Upper lobe of right lung (tissue), 1 donor: ENCODE measurements at places on chromosomes 5 and 9. TPM values are rescaled to one million over a fixed set of nuclear protein-coding genes. Genes with fewer than 3 reads are reported as not detected.

The THBS4 gene
- 1.2 TPM for total RNA-seq

The CDO1 gene
- 20.1 TPM for total RNA-seq

The RORB gene
- total RNA-seq: 2.1 TPM

The PFN3 gene
- total RNA-seq: not detected

The IGFBPL1 gene
- 0.87 TPM for total RNA-seq

The CLIC3 gene
- 80.7 TPM for total RNA-seq

The ROR2 gene
- total RNA-seq: 5.5 TPM

The PPP1R26 gene
- 27.5 TPM for total RNA-seq

The CARTPT gene
- total RNA-seq: not detected

The PCDHA7 gene
- total RNA-seq: 0.35 TPM

The PCDHGC4 gene
- 1.8 TPM for total RNA-seq

The ADAMTS16 gene
- 0.26 TPM for total RNA-seq

The PDE6A gene
- total RNA-seq: 0.09 TPM

The PCDHGA3 gene
- total RNA-seq: 1.7 TPM

The RFX3 gene
- total RNA-seq: 13.8 TPM

The OBP2B gene
- total RNA-seq: not detected

The PCDHGB4 gene
- total RNA-seq: 4.2 TPM

GRCh38 chr9:114315723-114316363, 7.1 kb upstream of the ORM1 start:
- H3K4me3 ChIP-seq: no peak overlapping the region
- H3K27ac ChIP-seq: no peak overlapping the region
- peak; percentile 55 for DNase-seq
- no peaks in the 10 kb centered on the region for H3K27me3 ChIP-seq
- H3K36me3 ChIP-seq: no peaks in the 10 kb centered on the region

- no peaks in the 10 kb centered on the region for H3K36me3 ChIP-seq
- H3K4me1 ChIP-seq: peaks cover 8% of the 10 kb centered on the region
- H3K4me3 ChIP-seq: no peak overlapping the region
- DNase-seq: no peak
- H3K27ac ChIP-seq: no peak overlapping the region
These were observed 33.4 kb upstream of the ARAP3 start for GRCh38 chr5:141715346-141715905.

GRCh38 chr5:72268753-72269410, 51.2 kb downstream of the MRPS27 start:
- DNase-seq: no peak
- no peak overlapping the region for H3K4me3 ChIP-seq
- no peak overlapping the region for H3K27ac ChIP-seq
- H3K36me3 ChIP-seq: no peaks in the 10 kb centered on the region
- no peaks in the 10 kb centered on the region for H3K27me3 ChIP-seq

- DNase-seq: no peak
- no peak overlapping the region for H3K27ac ChIP-seq
- H3K27me3 ChIP-seq: no peaks in the 10 kb centered on the region
- H3K36me3 ChIP-seq: no peaks in the 10 kb centered on the region
These were observed 44.7 kb downstream of the CCL28 start for GRCh38 chr5:43367453-43367852.

GRCh38 chr5:148988328-148988727, 74.5 kb downstream of the SH3TC2 start:
- H3K4me3 ChIP-seq: no peak overlapping the region
- H3K27me3 ChIP-seq: no peaks in the 10 kb centered on the region
- no peaks in the 10 kb centered on the region for H3K36me3 ChIP-seq
- DNase-seq: no peak

- H3K4me3 ChIP-seq: no peak overlapping the region
- DNase-seq: peak; percentile 76
- H3K4me1 ChIP-seq: peaks cover 31% of the 10 kb centered on the region
- H3K27me3 ChIP-seq: no peaks in the 10 kb centered on the region
These were observed 50.5 kb downstream of the CXXC5 start for GRCh38 chr5:139698490-139699146.

GRCh38 chr9:115117999-115118878, at the start of gene TNC:
Gene TNC (minus strand): TSS chr9:115118157. CDS start chr9:115091018, 27,139 bp downstream.
- H3K27ac ChIP-seq: peak within 1 kb of the TSS; percentile 65
- H3K36me3 ChIP-seq: no peaks in the 10 kb centered on the region
- H3K27me3 ChIP-seq: no peaks in the 10 kb centered on the region
- DNase-seq: peak; percentile 74

DNA sequence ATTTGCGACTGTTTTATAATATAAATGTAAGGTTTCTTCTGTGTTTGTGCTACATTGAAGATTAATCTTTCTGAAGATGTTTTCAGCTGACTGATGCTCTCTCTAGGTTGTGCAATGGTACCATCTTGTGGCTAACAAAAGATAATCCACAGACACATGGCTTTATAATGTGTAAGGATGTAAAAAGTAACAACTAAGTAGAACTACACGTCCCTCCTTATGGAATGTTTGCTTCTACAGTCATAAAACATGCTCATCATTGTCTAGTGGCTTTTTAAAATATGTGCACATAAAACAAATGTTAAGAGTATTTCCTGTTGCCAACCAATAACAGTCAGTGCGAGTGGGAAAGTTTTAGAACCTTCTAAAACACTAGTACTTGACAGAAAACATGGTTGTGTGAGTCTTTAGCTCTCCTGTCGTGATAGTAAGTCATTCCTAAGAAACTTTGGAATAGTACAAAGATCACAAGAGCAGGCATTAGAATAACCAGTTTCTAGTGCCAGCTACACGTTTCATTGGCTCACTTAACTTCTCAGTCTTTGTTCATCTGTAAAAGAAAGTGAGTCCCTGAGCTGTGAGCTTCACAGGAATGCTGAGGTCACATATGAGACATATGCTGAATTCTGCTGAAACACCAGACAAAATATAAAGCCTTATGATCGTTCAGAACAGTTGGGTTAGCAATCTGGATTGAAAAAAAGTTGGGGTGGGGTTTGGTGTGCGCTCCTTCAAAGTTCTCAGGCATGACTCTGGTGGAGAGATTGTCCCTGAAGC, 75.7 kb upstream of the GLIS3 start:
- H3K36me3 ChIP-seq: no peaks in the 10 kb centered on the region
- H3K27ac ChIP-seq: no peak overlapping the region

GRCh38 chr5:142938266-142938880, 168.2 kb downstream of the ARHGAP26 start:
- no peak overlapping the region for H3K27ac ChIP-seq
- no peaks in the 10 kb centered on the region for H3K27me3 ChIP-seq
- H3K4me3 ChIP-seq: no peak overlapping the region
- H3K36me3 ChIP-seq: no peaks in the 10 kb centered on the region
- peaks cover 10% of the 10 kb centered on the region for H3K4me1 ChIP-seq
- DNase-seq: no peak

DNA sequence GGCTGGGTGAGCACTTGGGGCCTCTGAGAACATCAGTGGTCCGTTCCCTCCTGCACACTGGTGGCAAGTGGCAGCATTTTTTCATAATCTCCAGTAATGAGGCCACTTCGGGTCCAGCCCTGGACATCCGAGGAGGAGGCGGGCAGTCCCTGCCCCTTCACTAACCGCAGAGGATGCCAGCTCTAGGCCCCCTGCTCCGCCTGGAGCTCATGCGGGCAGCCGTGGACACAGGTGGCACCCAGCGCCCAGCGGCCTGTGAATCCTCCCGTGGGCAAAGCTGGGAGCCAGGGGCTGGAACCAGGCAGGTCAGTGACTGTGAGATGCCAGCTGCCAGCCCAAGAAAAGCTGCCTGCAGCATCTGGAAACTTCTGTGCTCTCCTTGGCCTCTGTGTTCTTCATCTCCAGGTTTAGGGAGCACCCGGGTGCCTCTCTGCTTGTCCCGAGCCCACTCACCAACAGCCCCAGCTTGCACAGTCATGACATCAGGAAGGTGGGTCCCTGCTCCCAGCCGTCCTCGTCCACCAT, 92.4 kb downstream of the KCNT1 start:
- H3K27ac ChIP-seq: no peak overlapping the region
- H3K4me3 ChIP-seq: no peak overlapping the region
- H3K27me3 ChIP-seq: no peaks in the 10 kb centered on the region
- no peak for DNase-seq
- H3K36me3 ChIP-seq: no peaks in the 10 kb centered on the region

- no peak for DNase-seq
- peaks cover 29% of the 10 kb centered on the region for H3K36me3 ChIP-seq
- no peak overlapping the region for H3K4me3 ChIP-seq
- H3K4me1 ChIP-seq: no peaks in the 10 kb centered on the region
- no peaks in the 10 kb centered on the region for H3K27me3 ChIP-seq
- H3K27ac ChIP-seq: no peak overlapping the region
These were observed 32.9 kb downstream of the OTULINL start for GRCh38 chr5:14614490-14614889.

GRCh38 chr5:165139262-165139661, 1633.8 kb downstream of the MAT2B start:
- H3K36me3 ChIP-seq: no peaks in the 10 kb centered on the region
- no peaks in the 10 kb centered on the region for H3K4me1 ChIP-seq
- H3K27me3 ChIP-seq: no peaks in the 10 kb centered on the region
- DNase-seq: no peak

GRCh38 chr5:94442991-94443390, 175.4 kb downstream of the KIAA0825 start:
- H3K27ac ChIP-seq: no peak overlapping the region
- no peaks in the 10 kb centered on the region for H3K27me3 ChIP-seq
- DNase-seq: no peak
- H3K4me3 ChIP-seq: no peak overlapping the region
- no peaks in the 10 kb centered on the region for H3K4me1 ChIP-seq

DNA sequence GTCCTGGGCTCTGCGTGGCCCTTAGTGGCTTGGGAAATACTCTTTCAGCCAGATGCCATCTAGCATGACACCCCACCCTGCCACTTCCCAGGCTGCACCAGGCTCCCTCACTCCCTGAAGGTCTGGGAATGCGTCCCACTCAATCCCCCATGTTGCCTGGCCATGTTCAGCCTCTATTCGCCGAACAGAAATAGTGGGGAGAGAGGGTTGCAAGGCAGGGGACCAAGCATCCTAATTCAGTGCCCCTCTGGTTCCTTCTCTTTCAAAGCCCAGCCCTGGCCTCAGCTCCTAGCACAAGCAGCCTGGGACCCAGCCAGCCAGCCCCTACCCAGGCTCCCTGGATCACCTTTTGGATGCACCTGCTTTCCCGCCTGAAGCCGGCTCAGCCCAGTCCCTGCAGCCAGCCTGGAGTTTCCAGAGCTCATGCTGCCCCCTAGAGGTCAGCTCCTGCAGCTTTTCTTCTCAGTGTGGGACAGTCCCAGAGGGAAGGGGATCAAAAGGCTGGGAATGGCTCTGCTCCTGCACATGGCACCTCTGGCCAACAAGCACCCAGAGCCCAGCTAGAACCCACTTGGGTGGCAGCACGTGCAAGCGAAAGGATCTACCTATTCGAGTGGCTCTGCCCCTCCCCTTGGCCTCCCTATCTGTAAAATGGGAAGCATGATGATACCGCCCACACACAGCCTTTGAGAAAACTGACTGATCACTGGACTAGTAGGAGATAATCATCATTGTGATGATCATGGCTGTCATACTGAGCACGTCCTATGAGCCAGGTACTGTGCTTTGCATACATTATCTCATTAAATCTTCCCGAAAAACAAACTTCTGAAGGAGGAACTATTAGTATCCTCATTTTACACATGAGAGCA, 48.7 kb upstream of the C5orf58 start:
- H3K4me3 ChIP-seq: no peak overlapping the region
- no peaks in the 10 kb centered on the region for H3K4me1 ChIP-seq
- no peaks in the 10 kb centered on the region for H3K36me3 ChIP-seq
- H3K27ac ChIP-seq: no peak overlapping the region
- no peaks in the 10 kb centered on the region for H3K27me3 ChIP-seq

GRCh38 chr5:166369807-166370206, 1921.6 kb upstream of the WWC1 start:
- no peak overlapping the region for H3K27ac ChIP-seq
- H3K4me3 ChIP-seq: no peak overlapping the region
- no peaks in the 10 kb centered on the region for H3K36me3 ChIP-seq
- H3K27me3 ChIP-seq: no peaks in the 10 kb centered on the region
- H3K4me1 ChIP-seq: no peaks in the 10 kb centered on the region

DNA sequence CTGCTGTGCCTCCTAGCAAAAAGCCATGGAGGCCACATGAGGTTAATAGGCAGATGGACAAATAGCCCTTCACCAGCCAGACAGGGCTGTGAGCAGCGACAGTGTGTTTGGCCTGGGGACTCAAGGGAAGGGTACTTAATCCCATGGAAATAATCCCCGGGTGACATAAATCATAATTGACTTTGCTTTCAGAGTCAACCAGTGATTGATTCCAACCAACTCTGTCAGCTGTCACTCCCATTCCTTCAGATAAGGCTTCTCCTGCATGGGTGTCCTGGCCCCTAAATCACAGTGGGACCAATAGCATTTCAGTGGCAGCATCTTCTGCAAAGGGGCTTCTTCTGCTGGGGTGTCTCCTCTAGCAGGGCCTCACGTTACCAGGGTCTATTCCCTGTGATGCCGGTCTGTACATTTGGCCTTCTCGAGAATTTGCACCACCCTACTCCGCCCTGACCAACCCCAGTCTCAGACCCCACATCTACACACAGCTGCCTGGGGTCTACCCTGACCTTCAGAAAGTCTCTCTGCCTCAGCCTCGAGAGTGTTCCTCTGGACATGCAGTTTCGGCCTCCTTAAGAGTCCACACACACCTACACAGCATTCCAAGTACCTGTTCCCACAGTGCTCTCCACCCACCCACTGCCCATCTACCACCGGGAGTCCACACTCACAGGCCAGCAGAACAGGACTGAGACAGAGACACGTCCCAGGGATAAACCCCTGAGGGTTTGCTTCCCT, 3.7 kb downstream of the CLTB start:
- no peaks in the 10 kb centered on the region for H3K27me3 ChIP-seq
- no peak overlapping the region for H3K4me3 ChIP-seq
- H3K27ac ChIP-seq: no peak overlapping the region
- H3K4me1 ChIP-seq: peaks cover 32% of the 10 kb centered on the region
- H3K36me3 ChIP-seq: peaks cover 26% of the 10 kb centered on the region

- DNase-seq: no peak
- H3K27me3 ChIP-seq: peaks cover 25% of the 10 kb centered on the region
These were observed 4.9 kb upstream of the ROR2 start for GRCh38 chr9:91954841-91955471.

GRCh38 chr9:37676411-37676830, 25.7 kb downstream of the FRMPD1 start:
- H3K27ac ChIP-seq: no peak overlapping the region
- H3K27me3 ChIP-seq: peaks cover 4% of the 10 kb centered on the region
- no peak for DNase-seq
- no peak overlapping the region for H3K4me3 ChIP-seq

GRCh38 chr9:137233143-137233980, 2.7 kb downstream of the SLC34A3 start:
- H3K4me1 ChIP-seq: peaks cover 9% of the 10 kb centered on the region
- H3K27me3 ChIP-seq: peaks cover 55% of the 10 kb centered on the region
- H3K27ac ChIP-seq: no peak overlapping the region
- H3K36me3 ChIP-seq: no peaks in the 10 kb centered on the region

DNA sequence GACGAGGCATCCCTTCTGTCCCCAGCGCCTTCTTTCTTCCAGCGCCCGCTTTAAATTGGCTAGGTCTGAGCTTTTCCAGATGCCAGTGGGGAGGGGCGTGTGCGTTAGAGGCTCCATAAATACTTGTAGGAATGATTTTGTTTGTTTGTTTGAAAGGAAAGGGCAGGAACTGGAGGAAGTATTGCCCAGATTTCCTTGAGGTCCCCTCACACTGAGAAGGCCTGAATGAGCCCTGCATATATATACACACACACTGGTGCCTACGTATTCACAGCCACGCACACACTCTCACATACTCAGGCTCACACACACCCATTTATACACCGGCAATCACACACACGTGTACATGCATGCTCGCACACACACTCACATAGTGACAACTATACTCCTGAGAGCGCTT, 1.0 kb upstream of the SLIT3 start:
- H3K4me3 ChIP-seq: no peak overlapping the region
- no peak for DNase-seq
- no peaks in the 10 kb centered on the region for H3K36me3 ChIP-seq
- H3K27ac ChIP-seq: no peak overlapping the region
- H3K4me1 ChIP-seq: no peaks in the 10 kb centered on the region
